ENCODE measurements at places on chromosomes 2 and 18.

- no peak for DNase-seq
Measured at GRCh38 chr18:59985289-59985688, 85.5 kb downstream of the PMAIP1 start.

DNA sequence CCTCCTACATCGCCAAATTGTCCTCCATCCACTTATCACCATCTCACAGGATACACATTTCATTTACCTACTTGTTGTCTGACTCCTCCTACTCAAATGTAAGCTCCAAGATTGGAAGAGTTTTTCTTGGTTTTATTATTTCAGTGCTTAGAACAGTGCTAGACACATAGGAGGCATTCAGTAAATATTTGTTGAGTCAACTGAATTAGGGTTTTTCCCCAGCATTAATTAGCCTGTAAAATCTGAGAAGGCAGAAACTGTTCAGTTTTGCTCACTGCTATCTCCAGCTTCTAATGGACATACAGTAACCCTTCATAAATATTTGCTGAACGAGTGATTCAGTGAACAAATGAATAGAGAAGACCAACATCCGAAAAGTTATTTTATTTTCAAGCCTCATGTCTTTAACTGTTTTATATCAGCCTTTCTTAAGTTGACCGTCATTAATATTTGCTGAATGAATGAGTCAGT lies 800 bp downstream of the TTC21B start:
- no peak for DNase-seq

DNA sequence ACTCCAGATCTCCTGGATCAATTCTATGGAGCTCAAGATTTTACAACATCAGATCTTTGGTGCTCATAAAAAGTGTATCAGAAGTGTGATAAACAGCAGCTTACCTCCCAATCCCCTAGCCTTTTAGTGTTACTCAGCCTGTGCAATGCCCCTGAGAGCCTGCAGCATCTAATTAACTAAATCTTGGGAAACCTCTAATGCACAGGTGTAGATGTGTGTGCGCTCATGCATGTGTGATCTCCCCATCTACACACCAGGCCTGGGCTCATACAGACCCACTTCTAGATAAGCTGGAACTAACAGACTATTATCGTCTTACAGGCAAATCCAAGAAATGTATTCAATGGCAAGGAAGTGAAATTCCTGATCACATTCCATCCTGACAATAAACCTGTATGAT lies 7.5 kb downstream of the SUCLG1 start:
- DNase-seq = no peak

DNA sequence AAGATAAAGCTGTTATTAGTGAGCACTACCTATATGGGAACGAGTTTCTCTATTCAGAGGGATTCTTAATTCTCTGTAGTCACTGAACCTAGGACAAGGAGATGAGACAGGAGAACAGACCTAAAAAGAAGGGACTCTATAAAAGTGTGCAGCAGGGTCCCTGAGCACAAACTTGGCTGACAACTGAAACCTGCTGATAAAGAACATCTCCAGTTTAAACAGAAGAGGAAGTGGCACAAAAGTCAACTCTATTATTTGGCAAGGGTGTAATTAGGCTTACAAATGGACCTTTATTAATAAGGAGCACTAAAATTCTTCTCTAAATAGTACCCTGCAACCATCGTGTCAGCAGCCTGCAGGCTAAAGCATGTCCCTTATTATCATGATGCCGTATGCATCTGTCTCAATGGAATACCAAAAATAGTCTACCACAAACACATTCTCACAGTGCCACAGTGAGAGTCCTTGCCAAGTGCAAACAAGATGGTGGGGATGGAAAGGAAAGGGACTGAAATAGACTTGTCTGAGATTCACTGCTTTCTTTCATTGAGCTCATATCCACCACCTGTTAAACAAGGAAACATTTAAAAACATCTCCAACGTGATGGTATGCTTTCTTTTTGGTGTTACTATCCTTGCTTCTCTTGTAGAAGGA lies 260.2 kb downstream of the INSIG2 start:
- DNase-seq = no peak

GRCh38 chr2:133489641-133490410 lies 78.4 kb downstream of the NCKAP5 start:
- no peak for DNase-seq

DNA sequence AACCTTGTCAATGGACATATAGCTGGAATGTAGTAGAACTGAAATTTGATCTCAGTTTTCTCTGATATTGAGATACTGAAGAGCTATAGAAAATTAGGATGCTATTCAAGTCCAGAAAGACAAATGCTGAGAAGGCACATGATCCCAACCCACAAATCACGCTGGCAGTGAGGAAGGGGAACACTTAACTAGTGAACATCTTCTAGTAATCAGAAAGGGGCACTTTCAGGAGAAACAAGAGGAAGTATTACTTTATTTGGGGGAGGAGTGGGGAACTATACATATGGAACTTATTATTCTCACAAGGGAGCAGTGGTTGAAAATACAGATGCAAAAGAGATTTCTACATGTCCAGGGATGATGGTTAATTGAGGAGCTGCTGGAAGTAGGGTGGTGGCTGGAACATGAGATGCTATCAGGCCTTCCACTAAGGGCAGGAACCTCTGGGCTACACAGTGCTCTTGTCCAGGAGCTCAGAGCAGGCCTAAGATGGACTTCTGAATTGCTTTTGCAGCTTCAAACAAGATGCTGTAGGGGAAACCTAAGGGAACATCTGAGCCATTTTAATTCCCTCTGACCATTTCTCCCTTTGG lies 79.3 kb downstream of the TGFA start:
- no peak for DNase-seq

DNA sequence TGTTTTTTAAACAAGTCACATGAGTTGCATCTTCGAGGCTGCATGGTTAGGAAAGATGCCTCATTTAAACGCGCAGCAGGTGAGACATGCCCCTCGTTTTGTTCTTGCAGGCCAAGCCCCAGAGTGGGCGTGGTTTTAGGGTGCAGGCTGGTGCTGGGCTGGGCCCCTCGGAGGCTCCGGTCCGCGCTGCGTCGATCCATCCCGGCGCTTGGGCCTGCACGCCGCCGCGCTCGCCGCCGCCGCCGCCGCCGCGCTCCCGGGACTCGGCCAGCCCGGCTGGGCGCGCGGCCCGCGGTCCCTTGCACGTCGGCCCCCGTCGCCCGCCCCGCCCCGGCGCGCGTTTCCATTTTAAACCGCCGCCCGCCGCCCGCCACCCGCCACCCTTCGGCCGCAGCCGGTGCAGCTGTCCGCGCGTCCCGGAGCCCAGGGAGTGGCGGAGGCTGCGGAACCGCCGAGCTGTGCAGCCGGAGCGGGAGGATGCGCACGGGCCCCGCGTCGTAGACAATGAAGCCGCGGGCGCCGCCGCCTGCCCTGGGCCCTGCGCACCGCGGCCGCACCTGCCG lies 175.5 kb downstream of the AGAP1 start:
- DNase-seq = no peak

GRCh38 chr2:67374949-67375348 lies 22.2 kb upstream of the ETAA1 start:
- no peak for DNase-seq

Data from T-helper 1 cell (primary cell).